SW 1271 (cell line): ENCODE measurements at places on chromosomes 5 and 9.

DNA sequence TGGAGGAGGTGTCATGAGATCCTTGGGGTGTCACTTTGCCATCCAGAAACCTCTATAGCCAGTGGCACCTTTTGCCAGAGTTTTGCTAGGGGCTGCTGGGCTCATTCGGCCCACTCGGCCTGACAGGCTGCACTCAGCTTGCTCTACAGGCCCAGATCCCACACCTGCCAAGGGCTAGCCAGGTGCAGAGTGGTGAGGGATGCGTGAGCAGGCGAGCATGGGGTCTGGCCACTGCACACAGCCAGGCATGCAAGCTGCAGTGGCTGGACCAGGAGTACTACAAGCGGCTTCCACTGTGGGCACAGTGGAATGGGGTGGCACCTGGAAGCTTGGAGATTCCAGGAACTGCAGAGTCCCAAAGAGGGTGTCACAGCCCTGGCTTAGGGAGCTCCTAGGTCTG lies 372.7 kb downstream of the CHSY3 start:
- no peak for DNase-seq

- DNase-seq, result no peak
Measured at GRCh38 chr5:5467737-5468136, 45.3 kb downstream of the ICE1 start.

GRCh38 chr9:109517901-109518377 lies 19.8 kb upstream of the PTPN3 start:
- DNase-seq, result no peak

- no peak for DNase-seq
Measured at GRCh38 chr9:133634081-133634691, 2.0 kb upstream of the DBH start.

GRCh38 chr5:139415221-139415861 lies 11.5 kb upstream of the SPATA24 start:
- no peak for DNase-seq

GRCh38 chr5:73534011-73534644 lies 31.3 kb downstream of the ANKRA2 start:
- DNase-seq, result no peak

DNA sequence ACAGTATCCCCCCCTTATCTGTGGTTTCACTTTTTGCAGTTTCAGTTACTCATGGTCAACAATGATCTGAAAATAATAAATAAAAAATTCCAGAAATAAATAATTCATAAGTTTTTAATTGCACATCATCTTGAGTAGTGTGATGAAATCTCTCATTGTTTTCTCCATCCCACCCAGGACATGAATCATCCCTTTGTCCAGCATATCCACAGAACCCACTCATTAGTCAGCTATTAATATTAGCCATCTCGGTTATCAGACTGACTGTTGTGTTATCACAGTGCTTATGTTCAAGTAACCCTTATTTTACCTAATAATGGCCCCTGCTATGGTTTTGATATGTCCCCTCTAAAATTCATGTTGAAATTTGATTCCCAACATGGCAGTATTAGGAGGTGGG lies 40.7 kb downstream of the FAM114A2 start:
- no peak for DNase-seq

DNA sequence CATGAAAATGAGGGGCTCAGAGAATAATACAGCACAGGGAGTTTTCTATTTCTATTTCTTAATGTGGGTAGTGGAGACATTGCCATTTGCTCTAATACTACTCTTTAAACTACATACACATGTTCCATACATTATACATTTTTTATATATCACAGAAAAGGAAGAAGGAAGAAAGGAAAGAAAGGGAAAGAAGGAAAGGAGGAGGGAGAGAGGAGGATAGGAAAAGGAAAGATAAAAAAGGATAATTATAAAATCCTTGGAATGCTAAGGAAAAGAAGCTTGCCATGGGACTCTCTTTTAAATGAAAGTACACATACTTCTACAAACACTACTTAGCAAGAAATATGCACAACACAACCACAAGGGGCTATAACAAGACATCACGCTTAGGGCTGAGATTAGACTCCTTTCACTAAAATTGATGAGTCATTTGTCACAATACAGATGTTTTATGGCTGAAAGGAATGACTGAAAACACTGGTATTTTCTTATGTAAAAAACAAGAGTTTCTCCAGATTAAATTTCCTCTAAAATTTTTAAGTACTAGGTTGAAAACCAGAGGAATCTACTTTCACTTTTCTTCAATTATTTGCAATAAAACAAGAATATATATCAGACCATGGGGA lies 219.8 kb downstream of the ARL15 start:
- no peak for DNase-seq

DNA sequence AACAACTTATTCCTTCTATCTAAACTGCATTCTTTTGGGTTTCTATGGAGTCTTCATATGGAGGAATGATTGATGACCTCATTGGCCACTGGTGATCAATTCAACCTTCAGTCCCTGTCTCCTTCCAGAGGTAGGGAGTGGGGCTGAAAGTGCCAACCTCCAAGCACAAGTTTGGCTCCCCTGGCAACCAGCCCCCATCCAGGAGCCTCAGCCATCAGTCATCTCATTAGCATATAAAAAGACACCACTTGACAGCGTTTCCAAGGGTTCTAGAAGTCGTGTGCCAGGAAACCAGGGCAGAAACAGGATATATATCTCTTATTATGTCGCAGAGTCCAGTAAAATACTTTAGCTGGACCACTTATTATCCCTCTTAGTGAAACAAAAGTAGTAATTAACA lies 9.8 kb downstream of the SLC31A2 start:
- DNase-seq, result no peak

DNA sequence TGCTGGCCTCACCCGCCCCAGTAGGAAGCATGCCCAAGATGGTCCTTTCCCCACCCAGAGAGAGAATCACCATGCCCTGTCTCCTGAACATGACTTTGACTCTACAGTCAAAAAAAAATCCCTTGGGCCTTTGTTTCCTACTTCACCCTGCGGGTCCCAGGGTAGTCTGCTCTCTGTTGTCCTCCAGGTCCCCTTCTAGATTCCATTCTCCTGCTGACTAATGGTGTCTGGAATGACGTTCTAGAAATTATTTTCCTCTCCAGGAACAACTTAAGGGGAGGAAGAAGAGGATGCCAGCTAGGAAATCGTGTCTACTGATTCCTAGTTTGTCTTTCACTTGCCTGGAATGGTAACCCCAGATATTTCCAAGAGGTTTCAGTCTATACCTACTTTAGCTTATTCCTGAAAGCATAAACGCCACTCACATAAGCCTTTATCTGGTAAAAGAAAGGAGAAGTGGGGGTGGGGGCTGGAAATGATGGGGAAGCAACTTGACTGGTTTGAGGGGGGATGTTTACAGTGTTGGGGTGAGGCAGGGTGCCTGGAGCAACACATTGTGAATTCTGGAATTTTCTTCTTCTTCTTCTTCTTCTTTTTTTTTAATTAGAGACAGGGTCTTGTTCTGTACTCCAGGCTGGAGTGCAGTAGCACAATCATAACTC lies 93.9 kb downstream of the SNX18 start:
- DNase-seq, result no peak

DNA sequence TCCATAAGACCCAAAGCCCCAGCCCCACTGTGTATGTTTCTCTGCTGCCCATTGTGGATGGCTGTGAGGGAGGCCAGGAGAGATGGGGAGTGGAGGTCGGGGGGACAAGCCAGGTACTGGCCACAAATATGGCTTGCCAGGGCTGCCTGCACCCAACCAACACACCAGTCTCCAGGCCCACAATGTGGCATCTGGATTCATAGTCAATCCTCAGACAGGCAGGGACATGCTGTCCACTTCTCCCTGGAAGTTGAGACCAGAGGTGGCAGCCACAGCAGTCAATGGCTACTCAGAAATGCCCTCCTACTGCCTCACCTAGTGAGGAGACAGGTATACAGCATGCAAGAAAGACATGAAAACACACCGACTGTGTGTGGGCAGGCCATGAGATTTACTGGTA lies 61.2 kb upstream of the SLC25A51 start:
- no peak for DNase-seq

DNA sequence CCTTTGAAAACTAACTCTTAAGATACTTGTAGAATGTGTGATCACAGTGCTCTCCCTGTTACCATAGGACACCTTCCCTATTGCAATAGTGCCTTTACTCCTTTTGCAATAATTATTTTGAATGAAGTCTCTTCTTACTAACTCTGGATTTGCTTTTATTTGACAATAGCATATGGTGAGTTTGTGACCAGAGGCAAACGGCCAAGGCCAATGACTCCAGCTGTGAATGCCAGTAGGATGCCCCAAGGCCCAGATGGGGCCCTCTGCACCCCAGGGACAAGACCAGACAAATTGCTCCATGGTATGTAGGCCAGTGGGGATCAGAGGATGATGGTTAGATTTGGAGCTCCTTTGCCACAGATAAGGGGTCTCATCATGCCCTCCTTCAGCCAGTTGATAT lies 116.9 kb downstream of the NPR3 start:
- no peak for DNase-seq

DNA sequence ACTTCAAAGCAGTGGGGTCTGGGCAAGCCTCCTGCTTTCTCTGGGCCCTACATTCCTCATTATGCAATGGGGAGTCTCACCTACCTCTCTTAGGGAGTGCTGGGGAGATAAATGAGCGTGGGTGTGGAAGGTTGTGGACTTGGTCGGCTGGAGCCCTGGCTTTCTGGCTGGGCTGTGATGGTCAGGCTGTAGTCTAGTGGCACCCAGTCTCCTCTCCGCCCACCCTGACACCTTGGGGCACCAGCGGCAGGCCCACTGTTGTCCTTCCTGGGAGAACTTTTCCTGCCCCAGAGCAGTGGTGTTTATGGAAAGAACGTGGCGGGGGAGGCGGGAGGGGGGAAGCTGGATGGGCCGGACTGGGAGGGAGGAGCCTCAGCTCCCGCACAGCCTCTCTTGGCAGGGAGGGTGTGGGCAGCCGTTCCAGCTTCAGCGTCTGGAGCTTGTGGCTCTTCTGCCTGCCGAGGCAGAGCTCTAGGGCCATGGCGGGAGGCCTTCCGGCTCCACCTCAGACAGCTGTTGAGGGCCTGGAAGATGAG lies 4.1 kb downstream of the PTGS1 start:
- no peak for DNase-seq

- no peak for DNase-seq
Measured at GRCh38 chr5:124054564-124054963, 542.6 kb downstream of the CSNK1G3 start.

DNA sequence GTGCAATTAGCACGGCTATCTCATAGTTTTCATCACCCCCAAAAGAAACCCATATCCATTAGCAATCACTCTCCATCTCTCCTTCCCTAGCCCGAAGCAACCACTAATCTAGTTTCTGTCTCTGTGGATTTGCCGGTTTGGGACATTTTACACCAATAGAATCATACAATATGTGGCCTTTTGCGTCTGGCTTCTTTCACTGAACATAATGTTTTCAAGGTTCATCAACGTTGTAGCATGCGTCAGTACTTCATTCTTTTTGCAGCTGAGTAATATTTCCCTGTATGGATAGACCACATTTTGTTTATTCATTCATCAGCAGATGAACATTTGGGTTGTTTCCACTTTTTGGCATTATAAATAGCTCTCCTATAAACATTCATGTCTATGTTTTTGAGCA lies 75.4 kb upstream of the TBC1D2 start:
- no peak for DNase-seq

- no peak for DNase-seq
Measured at GRCh38 chr5:95949810-95950209, 11.8 kb downstream of the ELL2 start.

GRCh38 chr9:115650768-115651167 lies 502.8 kb upstream of the PAPPA start:
- DNase-seq, result no peak

DNA sequence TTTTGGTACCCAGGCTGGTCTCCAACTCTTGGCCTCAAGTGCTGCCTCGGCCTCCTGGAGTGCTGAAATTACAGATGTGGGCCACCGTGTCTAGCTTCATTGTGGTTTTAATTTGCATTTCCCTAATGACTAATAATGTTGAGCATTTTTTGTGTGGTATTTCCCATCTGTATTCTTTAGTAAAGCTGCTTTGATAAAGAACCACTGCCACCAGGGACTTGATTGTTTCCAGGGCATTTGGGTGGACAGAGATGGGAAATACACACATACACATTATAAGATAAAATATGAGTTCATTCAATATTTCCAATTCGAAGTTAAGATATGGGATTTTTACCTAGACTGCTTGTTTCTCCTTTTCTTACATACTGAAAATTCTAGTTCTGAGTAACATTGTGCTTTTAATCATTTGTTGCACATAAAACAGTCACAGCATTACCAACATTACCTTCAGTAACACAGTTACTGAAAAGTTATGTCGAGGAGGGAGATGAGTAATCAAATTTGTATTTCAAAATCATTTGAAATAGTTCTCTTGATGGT lies 28.9 kb downstream of the HABP4 start:
- no peak for DNase-seq

DNA sequence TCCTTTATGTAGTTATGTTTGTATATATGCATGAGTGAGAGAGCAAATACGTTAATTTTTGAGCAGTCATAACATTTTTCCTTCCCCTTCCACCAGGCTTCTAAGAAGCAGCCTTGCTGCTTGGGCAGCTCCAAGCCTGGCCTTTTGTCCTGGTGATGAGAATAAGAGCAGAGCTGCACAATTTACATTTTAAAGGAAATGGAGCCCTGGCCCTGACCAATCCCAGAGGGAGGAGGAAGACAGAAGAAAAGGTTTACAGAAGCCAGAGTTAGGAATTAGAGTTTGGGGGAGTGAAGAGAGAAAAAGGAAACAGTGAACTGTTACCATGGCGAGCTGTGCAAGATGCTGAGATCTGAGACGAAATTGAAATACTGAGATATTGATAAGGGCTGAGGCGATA lies 25.3 kb upstream of the EFNA5 start:
- no peak for DNase-seq

DNA sequence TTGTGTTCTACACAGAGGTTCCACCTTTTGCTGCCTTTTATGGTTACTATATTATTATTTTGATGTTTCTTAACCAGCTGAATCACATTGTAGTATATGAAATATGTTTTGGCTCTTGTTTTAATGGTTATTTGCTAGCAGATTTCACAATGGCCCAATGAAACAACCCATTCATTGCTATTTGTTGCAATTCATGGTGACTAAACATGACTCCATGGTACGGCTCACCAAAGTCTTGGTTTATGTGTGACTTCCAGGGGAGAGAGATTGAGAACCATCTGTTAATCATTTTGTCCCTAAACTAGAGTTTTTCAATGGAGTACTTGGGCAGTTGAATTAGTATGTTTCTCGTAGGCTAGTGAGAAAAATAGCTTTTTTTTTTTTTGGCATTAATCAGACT lies 108.4 kb downstream of the GHR start:
- no peak for DNase-seq
